Muscle of leg (tissue), 16 donors: ENCODE measurements at places on chromosomes 7 and 10. TPM values are rescaled to one million over a fixed set of nuclear protein-coding genes. Genes with fewer than 3 reads are reported as not detected.

The PRLHR gene
- 0.03 TPM for polyA plus RNA-seq

The EGR2 gene
- 1.6 TPM for polyA plus RNA-seq

The LBX1 gene
- 5.1 TPM for polyA plus RNA-seq

The LAMB4 gene
- polyA plus RNA-seq = 0.56 TPM

GRCh38 chr7:154769527-154769926 lies 233.4 kb downstream of the PAXIP1 start:
- no peak for DNase-seq

The COL1A2 gene
- polyA plus RNA-seq = 2,772 TPM

DNA sequence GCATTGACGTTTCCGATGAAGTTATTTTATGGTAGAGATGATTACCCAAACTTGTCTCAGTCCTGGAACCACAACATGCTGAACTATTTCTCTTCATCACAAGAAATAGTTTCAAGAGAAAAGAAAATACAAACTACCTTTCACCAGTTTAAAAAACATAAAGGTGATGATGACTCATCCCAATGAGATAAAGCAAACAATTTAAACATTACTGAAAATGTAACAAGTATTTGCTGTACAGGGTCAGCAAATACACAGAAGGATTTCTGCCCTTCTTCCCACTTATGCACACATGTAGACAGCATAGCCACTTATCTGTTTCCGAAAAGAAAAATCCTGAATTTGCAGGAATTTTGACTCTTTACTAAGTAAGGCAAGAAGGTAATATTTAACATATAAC lies 50.8 kb downstream of the RHOBTB1 start:
- DNase-seq = no peak

GRCh38 chr7:15681631-15682030 lies 4.9 kb downstream of the MEOX2 start:
- DNase-seq = no peak

The FKBP6 gene
- 0.41 TPM for polyA plus RNA-seq

DNA sequence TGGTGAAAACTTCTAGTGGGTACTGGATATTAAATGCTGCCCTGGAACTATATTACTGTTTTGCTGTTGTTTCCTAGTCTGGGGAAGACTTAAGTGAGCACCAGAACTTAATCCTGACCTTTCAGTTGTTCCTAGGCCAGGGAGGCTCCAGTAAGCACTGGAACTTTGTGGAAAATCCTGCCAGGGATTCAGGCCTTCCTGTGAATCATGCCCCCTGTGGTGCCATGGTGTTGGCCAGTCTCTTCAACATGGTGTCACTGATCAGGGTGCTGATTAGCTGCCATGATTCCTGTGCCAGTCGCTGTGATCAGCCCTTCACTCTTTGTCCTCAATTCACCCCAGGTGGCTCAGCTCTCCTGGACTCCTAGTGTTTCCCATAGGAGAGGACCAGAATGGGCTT lies 8.5 kb upstream of the AOAH start:
- DNase-seq = no peak

GRCh38 chr10:112613620-112614019 lies 166.6 kb downstream of the VTI1A start:
- DNase-seq = no peak
